ENCODE measurements at places on chromosomes 2 and 18. TPM values are rescaled to one million over a fixed set of nuclear protein-coding genes. Genes with fewer than 3 reads are reported as not detected.

- H3K27me3 ChIP-seq: no peaks in the 10 kb centered on the region
- peaks cover 36% of the 10 kb centered on the region for H3K36me3 ChIP-seq
- H3K27ac ChIP-seq: peak overlapping the region; percentile 87
- peaks cover 72% of the 10 kb centered on the region for H3K4me1 ChIP-seq
- H3K4me3 ChIP-seq: peak overlapping the region; percentile 48
Measured at GRCh38 chr2:7523481-7524120, 606.4 kb downstream of the RNF144A start.

GRCh38 chr2:56130463-56131070, 53.2 kb upstream of the CCDC85A start:
- H3K4me3 ChIP-seq: no peak overlapping the region
- H3K27me3 ChIP-seq: no peaks in the 10 kb centered on the region
- H3K4me1 ChIP-seq: no peaks in the 10 kb centered on the region
- H3K27ac ChIP-seq: no peak overlapping the region
- peak; percentile 4 for DNase-seq

DNA sequence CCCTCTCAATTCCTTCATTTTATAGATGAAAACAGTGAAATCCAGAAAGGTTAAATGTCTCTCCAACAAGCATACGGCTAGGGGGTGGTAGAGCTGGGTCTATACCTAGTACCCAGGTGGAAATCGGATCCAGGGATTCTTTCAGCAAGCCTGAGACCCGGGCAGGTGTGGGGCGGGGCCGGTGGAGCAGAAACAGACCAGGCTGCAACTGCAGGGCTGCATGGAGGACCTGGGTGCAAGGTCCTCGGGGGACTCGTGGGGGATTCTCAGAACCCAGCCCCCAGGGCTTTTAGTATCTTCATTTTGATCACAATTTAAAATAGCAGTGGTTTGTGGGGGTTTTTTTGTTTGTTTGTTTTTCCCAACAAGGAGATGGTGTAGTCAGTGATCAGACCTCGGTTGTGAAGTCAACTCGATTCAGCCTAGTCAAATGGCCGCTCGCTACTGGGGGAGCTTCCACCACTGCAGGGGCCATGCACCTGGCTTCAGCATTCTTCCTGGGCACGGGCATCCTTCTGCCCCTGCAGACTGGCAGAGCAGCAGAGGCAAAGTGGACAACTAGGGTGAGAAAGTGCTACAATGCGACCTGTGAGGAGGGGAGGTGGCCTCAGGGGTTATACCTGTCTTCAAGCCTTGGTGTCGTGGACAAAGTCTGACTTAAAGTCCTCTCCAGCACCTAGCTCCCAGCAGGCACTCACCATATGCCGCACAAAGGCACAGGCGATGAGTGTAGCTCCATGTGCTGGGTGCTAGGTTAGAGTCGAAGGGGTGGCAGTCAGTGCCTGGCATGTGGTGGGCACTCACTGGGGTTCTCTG, 46.3 kb downstream of the GORASP2 start:
- H3K4me1 ChIP-seq: peaks cover 6% of the 10 kb centered on the region
- no peak for DNase-seq
- no peak overlapping the region for H3K27ac ChIP-seq
- no peaks in the 10 kb centered on the region for H3K27me3 ChIP-seq

DNA sequence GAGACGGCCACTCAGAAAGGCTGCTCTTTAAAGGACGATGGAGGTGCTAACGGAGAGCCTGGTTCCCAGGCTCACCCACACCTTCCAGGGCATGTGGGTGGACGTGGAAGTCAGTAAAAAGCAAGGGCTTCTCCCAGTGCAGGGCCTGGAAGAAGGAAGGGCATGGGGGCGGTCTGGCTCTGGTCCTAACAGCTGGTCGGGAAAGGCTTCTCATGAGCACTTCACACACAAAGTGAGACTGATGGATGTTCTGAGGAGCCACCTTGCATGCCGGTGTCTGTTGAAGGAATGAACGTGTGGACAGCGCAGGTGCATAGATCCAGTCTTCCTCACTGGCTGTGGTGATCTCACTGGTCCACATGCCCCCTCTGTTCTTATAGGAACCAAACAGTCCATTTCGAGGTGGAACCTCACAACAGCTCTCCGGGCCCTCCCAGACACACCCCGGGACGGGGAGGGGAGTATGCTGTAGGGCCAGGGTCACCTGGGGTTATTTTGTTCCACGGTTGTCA, 90.6 kb upstream of the UXS1 start:
- H3K4me3 ChIP-seq: no peak overlapping the region
- no peak for DNase-seq
- H3K4me1 ChIP-seq: no peaks in the 10 kb centered on the region
- peaks cover 2% of the 10 kb centered on the region for H3K27me3 ChIP-seq

- H3K36me3 ChIP-seq: peaks cover 39% of the 10 kb centered on the region
- H3K4me3 ChIP-seq: no peak overlapping the region
- H3K27ac ChIP-seq: peak overlapping the region; percentile 91
- no peaks in the 10 kb centered on the region for H3K27me3 ChIP-seq
- H3K4me1 ChIP-seq: peaks cover 60% of the 10 kb centered on the region
- no peak for DNase-seq
Measured at GRCh38 chr2:233402346-233402745, 48.1 kb downstream of the DGKD start.

Gene TMEM163
- total RNA-seq: not detected

DNA sequence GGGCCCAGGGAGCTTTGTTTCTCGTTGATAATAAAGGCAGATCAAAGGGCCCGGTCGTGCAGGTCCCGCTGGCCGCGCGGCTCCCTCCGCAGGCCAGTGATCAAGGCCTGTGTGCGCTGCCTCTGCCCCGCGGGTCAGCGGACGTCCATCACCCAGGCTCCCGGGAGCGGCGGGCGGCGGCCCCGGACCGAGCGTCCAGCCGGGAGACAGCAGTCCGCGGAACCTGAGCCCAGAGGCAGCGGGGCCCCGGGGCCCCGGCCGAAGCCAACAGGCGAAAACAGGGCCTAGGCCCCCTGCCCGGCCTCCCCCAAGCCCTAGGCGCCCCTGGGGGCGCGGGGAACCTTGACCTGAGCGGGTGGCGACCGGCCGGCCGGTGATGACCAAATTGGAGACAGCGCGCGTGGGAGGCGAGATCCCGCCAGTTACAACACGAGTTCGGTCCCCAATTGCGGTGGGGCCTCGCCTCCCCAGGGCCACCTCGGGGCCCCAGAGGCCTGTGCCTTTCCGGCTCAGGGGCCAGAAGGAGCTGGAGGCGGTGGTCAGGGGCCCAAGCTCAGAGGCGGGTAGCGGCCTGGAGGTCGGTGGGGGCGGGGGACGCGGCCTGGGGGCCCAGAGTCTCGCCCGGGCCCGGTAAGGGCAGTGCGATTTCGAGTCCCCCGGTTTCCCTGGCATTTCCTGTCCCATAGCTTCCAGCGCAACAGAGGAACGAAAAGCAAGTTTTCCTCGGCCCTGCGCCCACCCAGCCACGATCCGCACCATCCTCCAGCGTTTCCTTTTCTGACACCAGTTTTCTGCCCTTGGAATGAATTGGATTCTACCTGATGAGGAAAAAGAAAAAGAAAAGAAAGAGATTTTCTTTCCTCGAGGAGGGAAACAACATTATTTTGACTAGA, 5.9 kb downstream of the SP9 start:
- no peak for DNase-seq
- H3K27me3 ChIP-seq: peaks cover 64% of the 10 kb centered on the region
- no peaks in the 10 kb centered on the region for H3K36me3 ChIP-seq
- H3K4me3 ChIP-seq: peak overlapping the region; percentile 10
- H3K27ac ChIP-seq: no peak overlapping the region

- no peaks in the 10 kb centered on the region for H3K36me3 ChIP-seq
- no peak overlapping the region for H3K4me3 ChIP-seq
- peaks cover 53% of the 10 kb centered on the region for H3K27me3 ChIP-seq
Measured at GRCh38 chr2:23393722-23394121, 8.7 kb downstream of the KLHL29 start.

DNA sequence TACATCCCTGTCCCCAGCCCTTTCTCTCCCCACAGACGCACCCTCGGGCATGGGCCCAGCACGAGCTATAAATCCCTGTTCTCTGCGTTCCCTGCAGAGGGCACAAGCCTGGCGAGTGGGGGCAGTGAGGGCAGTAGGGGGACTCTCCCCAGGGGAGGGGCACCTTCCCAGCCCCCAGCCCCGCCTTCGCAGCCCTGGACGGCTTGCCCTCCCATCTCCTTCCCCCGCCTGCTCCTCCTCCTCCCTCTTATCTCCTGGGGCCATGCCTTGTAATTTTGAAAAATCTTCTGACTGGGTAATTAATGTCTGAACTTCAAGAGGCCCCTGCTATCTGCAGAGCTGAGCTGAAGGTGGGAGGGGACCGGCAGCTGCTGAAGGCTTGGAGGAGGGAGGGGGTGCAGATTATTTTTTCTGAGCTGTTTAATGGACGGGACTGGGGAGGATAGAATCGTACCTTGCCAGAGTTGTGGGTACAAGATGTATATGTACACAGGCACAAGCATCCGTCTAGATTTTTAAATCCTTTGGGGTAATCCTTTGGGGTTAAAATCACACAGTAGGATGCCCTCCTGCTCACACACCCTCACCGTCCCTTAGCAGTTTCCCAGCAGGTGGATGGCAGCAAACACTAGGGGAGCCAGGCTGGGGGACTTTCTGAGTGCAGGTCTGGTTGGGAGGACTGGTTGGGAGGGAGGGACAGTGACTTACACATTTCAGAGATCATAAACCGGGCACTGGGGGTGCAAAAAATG, 121.9 kb downstream of the SMAD7 start:
- H3K27ac ChIP-seq: no peak overlapping the region
- H3K27me3 ChIP-seq: no peaks in the 10 kb centered on the region

Gene APLF
- total RNA-seq: 2.9 TPM

DNA sequence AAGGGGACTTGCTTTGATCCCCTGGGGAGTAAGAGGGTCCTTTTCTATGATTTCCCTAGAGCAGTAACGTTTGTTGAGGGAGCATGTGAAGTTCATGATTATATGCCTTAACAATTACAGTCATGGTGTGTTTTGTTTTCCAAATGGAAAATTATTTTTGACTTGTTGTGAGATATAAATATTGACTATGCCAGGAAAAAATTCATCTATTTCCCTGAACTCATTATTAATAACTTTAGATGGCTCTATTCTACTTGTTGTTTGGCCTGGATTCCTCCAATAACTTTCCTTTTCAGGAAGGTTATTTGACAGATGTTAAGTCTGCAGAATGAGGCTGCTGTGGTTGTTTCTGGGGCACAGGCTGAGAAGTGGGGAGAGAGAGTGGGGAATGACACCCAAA, 72.1 kb upstream of the LMAN1 start:
- no peaks in the 10 kb centered on the region for H3K4me1 ChIP-seq
- H3K27ac ChIP-seq: no peak overlapping the region
- no peaks in the 10 kb centered on the region for H3K36me3 ChIP-seq
- DNase-seq: no peak
- H3K27me3 ChIP-seq: peaks cover 6% of the 10 kb centered on the region

DNA sequence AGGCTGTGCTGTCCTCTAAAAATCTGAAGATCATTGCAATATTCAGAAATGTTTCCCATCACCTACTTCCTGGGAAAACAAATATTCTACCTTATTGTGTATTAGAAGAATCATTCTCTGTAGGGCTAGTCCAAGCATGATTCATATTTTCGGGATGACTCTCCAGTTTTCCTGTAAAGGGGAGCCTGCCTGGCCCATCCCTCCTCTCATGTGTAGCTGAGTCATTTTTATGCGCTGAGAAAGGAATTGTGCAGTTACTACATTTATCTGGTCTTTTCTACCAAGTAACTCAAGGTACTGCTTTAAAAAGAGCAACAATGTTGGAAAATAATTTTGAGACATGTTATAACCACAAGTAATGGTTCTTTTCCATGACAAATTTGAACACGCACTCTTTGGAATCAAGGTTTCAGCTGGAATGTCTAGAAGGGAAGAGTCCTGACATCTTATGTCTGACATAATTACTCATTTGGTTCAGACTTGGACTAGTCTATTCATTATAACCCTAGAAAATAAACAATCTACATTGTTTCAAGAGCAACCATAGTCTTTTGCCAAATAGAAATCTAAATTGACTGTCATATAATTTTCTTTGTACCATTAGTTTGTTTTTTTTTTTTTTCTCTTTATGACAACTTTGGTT, 6.6 kb downstream of the DSG3 start:
- no peak for DNase-seq
- H3K4me3 ChIP-seq: no peak overlapping the region
- no peaks in the 10 kb centered on the region for H3K36me3 ChIP-seq
- H3K4me1 ChIP-seq: no peaks in the 10 kb centered on the region
- no peak overlapping the region for H3K27ac ChIP-seq
- no peaks in the 10 kb centered on the region for H3K27me3 ChIP-seq

- no peak for DNase-seq
- H3K27ac ChIP-seq: no peak overlapping the region
- H3K4me3 ChIP-seq: no peak overlapping the region
- H3K27me3 ChIP-seq: peaks cover 28% of the 10 kb centered on the region
Measured at GRCh38 chr2:170404846-170405245, 226.9 kb downstream of the MYO3B start.

DNA sequence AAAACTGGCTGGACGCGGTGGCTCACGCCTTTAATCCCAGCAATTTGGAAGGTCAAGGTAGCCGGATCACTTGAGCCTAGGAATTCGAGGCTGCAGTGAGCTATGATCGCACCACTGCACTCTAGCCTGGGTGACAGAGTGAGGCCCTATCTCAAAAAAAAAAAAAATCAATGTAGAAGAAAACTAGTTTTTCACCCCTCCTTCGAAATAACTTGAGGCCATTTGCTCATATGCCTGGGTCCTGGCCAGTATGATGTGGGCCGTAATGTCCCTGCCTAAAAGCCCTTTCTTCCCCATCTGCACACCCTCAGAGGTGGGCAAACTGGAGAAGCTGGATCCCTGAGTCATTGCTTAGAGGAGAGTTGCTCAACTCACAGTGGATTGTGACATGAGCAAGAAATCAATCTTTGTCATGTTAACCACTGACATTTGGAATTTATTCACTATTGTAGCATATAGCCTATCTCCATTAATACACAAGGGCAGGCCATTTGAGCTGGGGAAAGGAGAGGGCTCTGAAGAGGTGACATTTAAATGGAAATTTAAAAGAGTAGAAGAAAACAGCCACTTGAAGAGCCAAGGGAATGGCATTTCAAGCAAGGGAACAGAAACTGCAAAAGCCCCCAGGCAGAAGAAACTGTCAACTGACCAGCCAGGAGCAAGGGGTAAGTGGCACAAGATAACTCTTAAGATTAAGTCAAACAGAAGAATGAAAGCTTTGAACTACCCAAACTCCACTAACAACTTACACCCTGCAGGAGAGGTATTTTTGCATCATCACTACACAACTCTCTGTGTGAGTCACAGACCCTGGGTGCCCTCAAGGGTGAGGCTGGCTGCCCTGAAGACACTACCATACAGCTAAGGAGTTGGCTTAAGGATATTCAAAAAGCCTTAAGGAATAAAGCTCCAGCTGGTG, 7.6 kb upstream of the METTL21A start:
- peaks cover 10% of the 10 kb centered on the region for H3K4me1 ChIP-seq
- no peak overlapping the region for H3K4me3 ChIP-seq
- H3K36me3 ChIP-seq: no peaks in the 10 kb centered on the region
- H3K27ac ChIP-seq: no peak overlapping the region
- H3K27me3 ChIP-seq: no peaks in the 10 kb centered on the region

- H3K4me3 ChIP-seq: no peak overlapping the region
- H3K27ac ChIP-seq: no peak overlapping the region
- DNase-seq: no peak
- H3K27me3 ChIP-seq: peaks cover 1% of the 10 kb centered on the region
- H3K36me3 ChIP-seq: no peaks in the 10 kb centered on the region
Measured at GRCh38 chr18:60193780-60194179, 178.8 kb downstream of the MC4R start.

- H3K27me3 ChIP-seq: no peaks in the 10 kb centered on the region
- no peak for DNase-seq
- H3K4me1 ChIP-seq: peaks cover 2% of the 10 kb centered on the region
- H3K4me3 ChIP-seq: no peak overlapping the region
Measured at GRCh38 chr18:13039806-13040205, 48.6 kb downstream of the CEP192 start.
